ENCODE measurements at places on chromosomes 12 and 14.
A peak's percentile ranks its signal among the peaks of the same experiment; 100 is the strongest.

GRCh38 chr12:120183211-120183631 lies 11.3 kb downstream of the GCN1 start:
- DNase-seq = no peak

GRCh38 chr14:105078294-105078693 lies 13.1 kb upstream of the GPR132 start:
- no peak for DNase-seq

DNA sequence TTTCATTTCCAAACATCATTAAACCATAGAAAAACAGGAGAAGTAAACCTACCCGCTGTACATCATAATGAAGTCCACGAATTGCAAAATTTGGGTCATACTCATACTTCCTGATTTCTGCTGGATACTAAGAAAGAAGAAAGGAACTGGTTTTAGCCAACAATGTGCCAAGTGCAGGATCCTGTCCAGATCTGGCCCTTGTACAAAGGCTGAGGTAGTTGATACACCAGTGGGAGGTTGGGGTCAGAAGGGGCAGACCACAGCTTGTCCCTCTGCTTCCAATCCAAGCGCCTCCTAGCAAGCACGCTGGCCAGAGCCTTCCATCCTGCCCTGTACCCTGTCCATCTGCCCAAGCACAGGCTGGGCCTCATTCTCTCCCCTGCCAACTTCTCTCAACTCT lies 34.2 kb downstream of the NT5DC3 start:
- peak; percentile 87 for DNase-seq

GRCh38 chr12:121214855-121215745 lies 5.2 kb downstream of the P2RX4 start:
- DNase-seq = peak; percentile 79

- no peak for DNase-seq
Measured at GRCh38 chr12:108080363-108080762, 48.7 kb upstream of the WSCD2 start.

DNA sequence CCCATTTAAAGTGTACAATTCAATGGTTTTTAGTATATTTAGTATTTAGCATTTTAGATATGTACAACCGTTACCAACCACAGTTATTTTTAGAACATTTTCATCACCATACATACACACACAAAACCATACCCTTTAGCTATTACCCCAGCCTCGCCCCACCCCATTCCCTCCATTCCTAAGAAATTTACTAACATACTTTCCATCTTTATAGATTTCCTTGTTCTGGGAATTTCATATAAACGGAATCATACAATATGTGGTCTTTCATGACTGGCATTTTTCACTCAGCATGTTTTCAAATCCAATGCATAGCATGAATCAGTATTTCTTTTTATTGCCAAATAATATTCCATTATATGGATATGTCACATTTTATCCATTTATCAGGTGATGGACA lies 101.5 kb downstream of the TAOK3 start:
- DNase-seq = no peak

GRCh38 chr12:49440035-49440434 lies 72.8 kb downstream of the SPATS2 start:
- DNase-seq = no peak

DNA sequence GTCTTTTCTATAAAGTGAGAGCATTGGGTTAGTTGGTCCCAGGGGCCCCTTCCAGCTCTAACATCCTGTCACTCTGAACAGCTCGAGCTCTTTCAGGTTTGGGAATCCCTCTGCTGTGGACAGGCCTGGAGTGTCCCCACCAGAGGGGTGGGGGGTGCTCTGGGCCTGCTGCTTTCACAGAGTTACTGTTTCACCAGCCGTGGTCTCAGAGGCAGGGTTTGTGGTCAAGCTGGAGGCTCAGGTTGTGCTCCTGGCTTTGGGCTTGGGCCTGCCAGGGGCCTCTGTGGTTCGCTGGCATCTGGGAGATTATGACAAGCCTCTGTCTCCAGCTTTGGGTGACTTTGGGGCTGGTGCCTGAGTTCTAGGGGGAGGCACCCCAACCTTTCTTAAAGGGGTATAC lies 59.6 kb downstream of the FBXL14 start:
- no peak for DNase-seq

GRCh38 chr14:26265170-26265685 lies 332.6 kb downstream of the NOVA1 start:
- no peak for DNase-seq

- DNase-seq = no peak
Measured at GRCh38 chr12:94418517-94418916, 41.1 kb downstream of the CEP83 start.

DNA sequence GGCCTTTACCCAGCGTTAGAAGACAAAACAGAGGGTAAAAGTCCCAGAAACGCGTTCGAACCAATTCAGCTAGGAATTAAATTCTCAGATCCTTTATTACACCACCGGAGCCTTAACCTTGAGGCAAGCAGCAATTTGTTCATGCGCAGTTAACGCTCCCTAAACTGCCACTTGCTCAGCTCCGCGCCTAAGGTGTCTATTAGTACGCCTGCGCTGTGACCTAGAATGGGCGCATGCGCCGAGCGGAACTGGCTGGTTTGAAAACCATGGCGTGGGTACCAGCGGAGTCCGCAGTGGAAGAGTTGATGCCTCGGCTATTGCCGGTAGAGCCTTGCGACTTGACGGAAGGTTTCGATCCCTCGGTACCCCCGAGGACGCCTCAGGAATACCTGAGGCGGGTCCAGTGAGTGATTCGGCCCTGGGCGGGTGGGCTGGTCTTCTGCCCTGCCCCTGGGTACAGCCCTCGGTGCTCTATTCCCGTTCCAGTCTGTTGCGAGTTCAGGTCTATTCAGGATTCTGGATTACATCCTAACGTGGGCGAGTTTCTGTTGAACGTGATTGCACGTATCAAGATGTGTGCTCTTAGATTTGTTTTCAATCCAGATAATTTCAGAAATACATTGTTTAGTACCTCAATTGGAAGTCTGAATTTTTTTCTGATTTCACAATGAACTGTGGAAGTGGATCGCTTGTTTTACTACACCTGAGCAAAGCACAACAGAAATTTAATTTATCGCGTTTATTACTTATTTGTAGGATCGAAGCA lies at the start of gene GEMIN2:
GEMIN2 (plus strand) TSS at position 251 of the 766 bp plus-strand sequence; CDS start at position 267, 16 bp downstream.
- DNase-seq = peak; percentile 97

DNA sequence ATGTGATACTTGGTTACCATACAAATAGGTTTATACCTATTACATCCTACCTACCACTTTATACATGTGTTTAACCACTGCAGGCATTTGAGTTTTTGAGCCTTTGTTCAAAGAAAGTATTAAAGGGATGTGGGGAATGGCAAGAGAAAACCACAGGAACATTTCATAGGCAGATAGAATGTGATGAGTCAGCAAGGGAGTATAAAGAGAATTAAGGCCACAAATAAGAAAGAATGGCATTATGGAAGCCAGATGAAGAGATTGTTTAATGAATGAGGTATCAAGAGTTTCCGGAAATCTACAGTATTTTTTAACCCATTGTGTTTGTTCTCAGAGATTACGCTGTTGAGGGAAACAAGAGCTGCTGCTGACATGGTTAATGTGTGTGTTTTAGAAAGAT lies 66.9 kb downstream of the METTL25 start:
- no peak for DNase-seq

DNA sequence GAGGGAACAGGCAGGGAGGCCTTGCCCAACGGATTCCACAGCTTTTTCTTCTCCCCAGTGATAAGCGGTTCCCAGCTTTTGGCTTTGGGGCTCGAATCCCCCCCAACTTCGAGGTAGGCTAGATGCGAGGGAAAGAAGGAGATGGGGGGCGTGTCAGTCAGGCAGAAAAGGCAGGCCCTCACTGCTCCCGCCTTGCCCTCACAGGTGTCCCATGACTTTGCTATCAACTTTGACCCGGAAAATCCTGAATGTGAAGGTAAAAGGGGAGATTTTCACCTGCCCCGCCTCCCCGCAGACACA lies 4.9 kb downstream of the CPNE6 start:
- DNase-seq = no peak

GRCh38 chr12:110373962-110374611 lies 29.4 kb downstream of the ANAPC7 start:
- DNase-seq = no peak

DNA sequence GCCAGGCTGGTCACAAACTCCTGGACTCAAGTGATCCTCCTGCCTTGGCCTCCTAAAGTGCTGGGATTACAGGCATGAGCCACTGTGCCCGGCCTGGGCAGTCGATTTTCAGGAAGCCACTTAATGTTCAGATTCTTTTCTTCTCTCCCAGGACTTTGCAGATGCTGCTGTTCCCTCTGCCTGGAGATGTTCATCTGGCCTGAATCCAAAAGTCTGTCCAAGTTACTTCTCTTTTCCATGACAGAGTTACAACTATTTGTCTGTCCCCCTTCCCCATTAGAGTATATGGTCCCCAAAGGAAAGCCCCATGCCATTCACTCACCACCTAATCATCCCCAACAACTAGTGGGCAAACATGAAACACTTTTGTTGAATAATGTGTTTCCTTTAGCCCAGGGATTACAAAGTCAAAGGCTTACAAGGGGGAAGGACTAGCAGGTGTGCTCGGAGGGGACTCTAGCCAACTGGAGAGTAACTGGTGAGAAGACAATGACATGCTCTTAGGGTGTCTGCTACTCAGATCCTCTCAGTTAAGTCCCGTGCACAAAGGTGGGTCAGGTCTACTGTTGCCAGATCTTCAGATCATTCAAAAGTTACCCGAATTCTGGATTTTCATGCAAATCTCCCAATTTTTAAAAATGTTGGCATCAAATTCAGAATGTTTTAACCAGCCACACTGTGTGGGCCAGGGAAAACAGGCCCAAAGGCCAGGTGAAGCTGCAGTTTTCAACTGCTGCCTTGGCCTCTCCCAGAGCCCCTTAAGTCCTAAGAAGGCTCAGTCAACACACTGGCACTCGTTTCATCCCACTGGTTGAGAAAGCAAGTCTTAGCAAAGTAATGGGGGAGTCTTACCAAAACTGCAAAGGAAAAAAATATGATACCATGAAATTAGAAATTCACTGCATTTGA lies 29.6 kb downstream of the NUDT4 start:
- peak; percentile 47 for DNase-seq

- DNase-seq = no peak
Measured at GRCh38 chr14:64878837-64879634, 671 bp downstream of the SPTB start.

DNA sequence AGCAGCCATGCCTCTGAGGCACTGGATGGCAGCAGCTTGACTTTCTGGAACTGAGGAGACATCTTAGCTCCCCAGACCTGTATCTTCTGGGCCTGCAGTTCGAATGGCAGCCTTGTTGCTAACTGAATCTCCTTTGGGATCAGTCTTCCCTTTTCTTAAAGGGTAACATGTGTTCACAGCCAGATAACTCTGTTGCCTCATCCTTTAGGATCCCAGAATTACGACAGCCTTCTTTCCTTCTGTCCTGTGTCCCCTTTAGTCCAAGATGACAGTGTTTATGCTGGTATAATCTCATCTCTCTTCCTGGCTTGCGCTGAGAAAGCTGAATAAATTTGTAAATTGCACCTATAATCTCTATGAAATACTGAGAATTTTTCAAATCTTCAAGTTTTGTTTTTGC lies 9.1 kb upstream of the ERC1 start:
- peak; percentile 59 for DNase-seq

GRCh38 chr12:55713721-55714120 lies 2.1 kb upstream of the BLOC1S1 start:
- DNase-seq = no peak

DNA sequence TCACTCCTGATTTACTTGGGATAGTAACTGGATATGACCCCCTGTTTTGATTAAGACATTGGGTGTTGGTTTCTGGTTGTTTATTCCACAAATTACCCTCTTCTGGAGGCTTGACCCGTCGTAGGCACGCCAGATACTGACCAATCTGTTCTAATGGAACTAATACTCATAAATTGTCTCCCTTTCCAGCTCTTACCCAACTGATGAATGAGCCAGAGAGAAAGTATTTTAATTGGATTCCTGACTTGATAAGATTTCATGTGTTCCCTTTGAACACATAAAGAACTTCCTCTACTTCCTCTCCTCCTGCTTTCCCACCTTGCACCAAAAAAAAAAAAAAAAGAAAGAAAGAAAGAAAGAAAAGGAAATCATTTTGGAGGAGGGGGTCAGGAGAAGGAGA lies 340.9 kb downstream of the PCNX1 start:
- no peak for DNase-seq

DNA sequence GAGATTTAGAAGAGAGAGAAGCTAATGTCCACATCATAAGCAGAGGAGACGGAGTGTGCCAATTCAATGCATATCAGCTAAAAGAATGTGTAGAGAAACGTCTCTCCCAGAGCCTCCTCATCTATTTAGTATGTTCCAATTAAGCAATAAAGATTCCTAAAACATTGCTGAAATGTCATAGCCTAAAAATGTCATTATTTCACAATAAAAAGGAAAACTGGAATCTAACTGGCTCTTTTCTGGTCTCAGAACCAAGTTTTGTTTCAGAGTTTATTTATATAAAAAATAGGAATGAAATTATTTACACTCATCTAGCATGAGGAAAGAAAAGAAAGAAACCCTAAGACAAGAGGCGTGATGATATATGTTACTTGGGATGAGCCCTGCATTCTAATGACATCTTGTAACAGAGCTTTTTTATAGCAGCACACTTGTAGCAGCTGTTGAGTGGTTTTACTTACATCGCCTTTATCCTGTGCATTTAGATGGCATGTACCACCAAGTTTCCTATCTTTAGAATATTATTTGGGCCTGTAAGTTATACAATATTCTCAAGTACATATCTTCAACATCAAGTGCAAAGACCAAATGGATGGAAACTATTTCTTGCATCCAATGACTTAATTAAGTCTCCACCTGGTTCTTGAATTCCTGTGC lies 266.3 kb upstream of the PRKD1 start:
- DNase-seq = no peak

DNA sequence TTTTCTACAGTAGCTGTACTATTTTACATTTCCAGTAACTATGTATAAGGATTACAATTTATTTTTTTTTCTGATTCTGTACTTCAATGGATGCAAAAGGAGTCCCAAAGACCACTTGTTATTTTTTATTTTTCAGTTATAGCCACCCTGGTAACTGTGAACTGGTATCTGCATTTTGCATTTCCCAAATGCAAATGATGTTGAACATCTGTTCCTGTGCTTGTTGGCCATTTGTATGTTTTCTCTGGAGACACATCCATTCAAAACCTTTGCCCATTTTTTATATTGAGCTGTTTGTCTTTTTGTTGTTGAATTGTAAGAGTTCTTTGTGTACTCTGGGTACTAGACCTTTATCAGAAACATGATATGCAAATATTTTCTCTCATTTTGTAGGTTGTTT lies 485.6 kb downstream of the LRIG3 start:
- no peak for DNase-seq

GRCh38 chr14:20668969-20669368 lies 15.4 kb upstream of the RNASE4 start:
- DNase-seq = no peak
